ENCODE measurements at places on chromosomes 6 and 20.
A peak's percentile ranks its signal among the peaks of the same experiment; 100 is the strongest.

GRCh38 chr6:46715141-46715540, 20.0 kb downstream of the PLA2G7 start:
- DNase-seq = no peak

GRCh38 chr20:52681288-52681687, 290.9 kb upstream of the TSHZ2 start:
- no peak for DNase-seq

GRCh38 chr20:60035486-60035885, 77.3 kb downstream of the CDH26 start:
- no peak for DNase-seq

DNA sequence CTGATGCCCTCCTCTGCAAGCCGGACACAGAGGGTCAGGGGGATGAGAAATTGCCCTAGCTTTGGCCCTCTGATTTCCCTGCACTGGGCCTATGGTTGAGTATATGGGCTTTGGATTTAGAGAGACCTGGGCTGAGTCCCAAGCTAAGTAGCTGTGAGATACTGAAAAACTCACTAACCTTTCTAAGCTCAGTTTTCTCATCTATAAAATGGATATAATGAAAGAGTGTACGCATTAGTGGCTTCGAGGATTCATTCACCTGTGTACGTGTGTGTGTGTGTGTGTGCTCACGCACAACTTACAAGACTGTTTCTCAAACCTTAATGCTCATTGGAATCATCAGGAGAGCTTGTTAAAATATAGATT, 12.7 kb upstream of the RBPJL start:
- DNase-seq = no peak

- DNase-seq = no peak
Observed at GRCh38 chr6:163895162-163895561, 480.6 kb downstream of the QKI start.

GRCh38 chr6:31792761-31793171, 2.8 kb downstream of the VARS1 start:
- DNase-seq = no peak

GRCh38 chr20:63657260-63657936, 714 bp upstream of the RTEL1 start:
- no peak for DNase-seq

DNA sequence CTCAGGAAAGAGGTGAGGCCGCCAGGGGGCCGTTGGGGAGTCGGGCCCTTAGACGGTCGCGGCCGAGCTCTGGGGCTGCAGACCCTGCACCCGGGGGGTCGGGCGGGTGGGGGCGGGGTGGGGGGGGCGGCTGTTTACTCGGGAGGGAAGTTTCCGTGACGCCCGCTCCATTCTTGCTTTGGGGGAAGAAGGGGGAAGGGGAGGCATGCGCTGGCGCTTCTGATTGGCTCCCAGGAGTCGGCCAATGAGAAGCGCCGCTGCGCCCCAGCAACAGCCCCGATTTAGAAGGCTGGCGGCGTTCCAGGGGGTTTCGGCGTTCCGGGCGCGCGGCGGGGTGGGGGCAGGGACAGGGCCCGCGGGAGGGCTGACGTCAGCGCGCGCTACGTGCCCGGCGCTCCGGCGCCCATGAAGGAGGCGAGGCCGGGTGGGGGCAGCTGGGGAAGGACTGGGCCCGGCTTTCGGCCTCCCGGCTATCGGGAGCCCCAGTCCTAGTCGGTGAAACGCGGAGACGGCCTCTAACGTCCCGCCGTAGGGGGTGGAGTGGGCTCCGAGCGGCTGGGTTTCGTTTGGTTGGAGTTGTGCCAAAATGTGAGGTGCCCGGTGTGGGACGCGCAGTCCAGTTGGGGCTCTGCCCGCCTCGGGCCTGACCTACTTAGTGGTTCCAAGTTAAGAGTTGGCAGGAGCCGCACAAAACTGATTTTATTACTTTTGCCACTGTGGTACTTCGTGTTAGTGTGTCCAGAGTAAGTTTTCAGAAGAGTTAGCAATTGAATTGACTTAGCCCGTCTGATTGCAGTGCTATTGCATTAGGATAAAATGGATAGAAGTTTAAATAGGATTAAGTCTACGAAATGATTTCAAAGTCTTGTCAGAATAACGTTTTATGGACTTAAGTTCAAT, 1.1 kb downstream of the PNRC1 start:
- DNase-seq = peak; percentile 99

DNA sequence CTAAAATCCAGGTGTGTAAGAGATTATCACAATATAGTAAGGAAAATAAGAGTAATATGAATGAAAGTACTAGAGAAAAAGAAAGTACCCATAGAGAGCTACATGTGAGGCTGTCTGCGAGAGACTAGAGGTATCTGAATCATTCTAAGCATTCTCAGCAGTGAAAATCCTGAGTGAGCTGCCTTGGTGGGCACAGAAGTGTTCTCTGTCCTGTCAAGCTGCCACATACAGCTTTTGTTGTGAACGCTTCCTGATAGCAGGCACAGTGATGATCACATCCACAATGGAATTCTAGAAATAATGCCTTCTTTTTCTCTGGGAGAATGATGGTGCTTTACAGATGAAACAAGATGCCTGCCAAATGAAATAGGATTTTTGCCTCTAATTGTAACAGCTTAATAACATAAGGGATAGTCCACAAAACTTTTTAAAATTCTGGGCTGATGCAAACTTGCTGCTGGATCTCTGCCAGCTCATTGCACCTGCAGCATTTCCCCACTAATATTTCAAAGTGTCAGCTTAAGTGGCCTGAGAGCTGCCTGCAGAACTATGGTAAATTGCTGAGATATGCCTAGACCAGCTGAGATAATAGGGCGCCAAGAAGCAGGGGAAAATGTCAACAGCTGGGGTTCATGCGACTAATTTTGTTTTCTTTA, 620.5 kb downstream of the DOK5 start:
- no peak for DNase-seq

- DNase-seq = no peak
Observed at GRCh38 chr6:110034667-110035036, 56.5 kb downstream of the GPR6 start.

DNA sequence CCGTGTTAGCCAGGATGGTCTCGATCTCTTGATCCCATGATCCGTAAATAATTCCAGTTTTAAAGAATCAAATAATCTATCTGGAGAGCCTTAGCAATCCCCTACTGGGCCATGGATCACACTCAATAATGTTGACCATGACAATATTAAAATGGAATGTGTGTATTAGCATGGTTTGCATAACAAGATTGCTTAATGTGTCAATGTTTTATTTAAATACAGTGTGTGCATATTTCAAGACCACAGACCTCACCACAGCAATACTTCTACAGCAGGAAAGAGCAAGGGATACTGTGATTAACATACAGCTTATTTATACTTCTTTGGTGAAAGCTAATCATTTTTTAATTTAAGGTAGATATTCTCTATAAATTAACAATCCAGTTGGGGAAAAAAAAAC, 470.4 kb downstream of the TFAP2B start:
- no peak for DNase-seq

DNA sequence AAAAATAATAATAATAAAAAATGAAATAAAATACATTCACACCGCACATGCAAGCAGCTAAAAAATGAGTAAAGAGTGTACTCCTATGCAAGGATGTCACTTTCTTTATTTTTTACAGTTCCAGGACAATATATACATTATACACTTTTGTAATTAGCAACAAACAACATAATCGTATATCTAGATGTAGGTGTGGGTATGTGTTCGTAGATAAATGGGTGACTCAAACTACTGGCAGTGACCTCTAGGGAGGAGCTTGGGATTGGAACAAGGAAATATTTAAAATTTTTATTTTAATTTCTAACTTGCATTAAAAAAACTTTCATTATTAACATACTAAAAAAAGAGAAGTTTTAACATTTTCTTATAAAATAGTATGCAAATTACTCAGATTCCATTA, 86.1 kb upstream of the MYLIP start:
- DNase-seq = no peak

DNA sequence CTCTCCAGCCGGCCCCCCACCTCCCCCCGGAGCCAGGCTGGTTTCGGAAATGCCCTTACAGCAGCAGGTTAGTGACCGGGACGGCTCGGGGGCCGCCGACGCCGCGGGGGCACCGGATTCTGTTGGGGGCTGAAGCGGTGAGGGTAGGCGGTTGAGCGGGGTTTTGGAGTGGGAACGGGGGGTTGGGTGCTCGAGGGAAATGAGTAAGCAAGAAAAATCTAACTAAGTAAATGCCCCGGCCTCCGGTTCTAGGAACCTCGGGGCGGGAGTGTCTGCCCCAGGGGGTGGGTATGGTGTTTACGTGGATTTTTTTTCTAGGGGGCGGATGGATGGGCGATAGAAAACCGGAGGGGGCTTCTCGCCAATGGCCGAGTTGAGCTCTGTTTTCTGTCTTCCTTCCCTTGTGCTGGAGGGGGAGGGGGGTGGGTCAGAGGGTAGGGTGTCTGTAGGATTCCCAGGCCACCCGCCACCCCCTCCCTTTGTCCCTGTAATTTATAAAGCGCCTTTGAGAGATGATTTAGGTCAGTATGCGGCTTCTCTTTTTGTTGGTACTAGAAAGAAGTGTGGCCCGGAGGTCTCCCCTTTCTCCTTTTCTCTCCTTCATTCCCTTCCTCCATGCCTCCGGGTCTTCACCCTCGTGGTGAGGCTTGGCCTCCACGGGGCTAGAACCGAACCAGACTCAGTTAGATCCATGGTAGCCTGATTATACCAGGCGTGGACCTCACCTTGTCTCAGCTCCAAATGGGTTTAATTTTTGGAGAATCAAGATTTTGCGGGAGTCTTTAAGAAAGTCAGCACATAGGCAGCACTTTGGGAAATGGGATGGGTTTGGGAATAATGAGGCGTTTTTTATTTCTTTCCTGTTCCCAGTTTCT, 2.3 kb downstream of the E2F3 start:
- no peak for DNase-seq

DNA sequence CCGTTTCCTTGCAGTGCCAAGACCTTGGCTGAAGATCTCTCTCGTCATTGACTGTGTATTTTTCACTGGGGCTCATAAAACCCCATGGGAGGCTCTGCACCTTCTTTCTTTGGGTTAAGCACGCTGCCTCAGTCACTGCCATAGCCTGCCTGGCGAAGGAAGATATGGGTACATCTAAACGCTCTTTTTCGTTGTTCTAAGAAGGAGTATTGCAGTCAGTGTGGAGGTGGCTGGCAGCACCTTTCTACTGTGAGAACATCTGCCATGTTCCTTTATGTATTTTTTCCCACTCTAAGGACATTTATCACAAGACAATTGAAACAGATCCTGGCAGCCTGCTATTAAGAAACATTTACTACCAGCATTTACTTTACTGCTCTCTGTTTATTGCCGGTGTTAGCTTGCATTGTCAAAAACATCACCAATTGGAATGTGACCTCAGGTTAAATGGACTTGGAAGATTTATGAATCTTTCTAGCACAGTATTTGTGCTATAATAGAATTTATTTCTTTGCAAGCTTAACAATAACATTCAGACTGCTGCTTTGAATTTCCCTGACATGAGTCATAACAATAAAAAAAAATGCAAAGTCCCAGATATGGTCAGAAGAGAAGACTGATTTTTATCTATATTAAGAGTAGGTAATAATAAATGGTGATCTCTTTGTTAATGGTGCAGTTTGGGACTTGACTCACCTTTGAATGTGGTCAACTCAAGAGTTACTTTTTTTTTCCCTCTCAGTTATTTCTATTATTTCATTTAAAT, 62.2 kb upstream of the CLDN20 start:
- DNase-seq = no peak

DNA sequence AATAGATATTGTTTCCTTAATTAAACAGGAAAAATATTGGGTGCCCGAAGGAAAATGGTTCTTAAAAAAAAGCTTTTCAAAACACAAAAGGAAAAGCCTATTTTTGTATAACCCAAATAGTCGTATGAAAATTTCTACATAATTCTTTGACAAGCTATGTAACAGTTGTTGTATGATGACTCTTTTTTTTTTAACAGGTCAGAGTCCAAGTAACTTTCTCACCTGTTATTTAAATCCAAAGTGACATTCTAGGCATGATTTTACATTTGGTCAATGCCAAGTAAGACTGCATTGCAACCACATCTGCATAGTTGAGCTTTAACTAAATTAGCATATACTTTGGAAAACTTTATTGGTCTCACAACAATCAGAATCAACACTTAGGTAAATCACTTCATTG, 24.1 kb downstream of the GSTA2 start:
- DNase-seq = no peak

- DNase-seq = no peak
Observed at GRCh38 chr20:10644458-10645204, 29.2 kb downstream of the JAG1 start.

Measured in femur (tissue), 1 donor.